ENCODE measurements at places on chromosomes 1 and 21. TPM values are rescaled to one million over a fixed set of nuclear protein-coding genes. Genes with fewer than 3 reads are reported as not detected.

- no peak for DNase-seq
Measured at GRCh38 chr1:119387858-119388257, 19.3 kb downstream of the HAO2 start.

DNA sequence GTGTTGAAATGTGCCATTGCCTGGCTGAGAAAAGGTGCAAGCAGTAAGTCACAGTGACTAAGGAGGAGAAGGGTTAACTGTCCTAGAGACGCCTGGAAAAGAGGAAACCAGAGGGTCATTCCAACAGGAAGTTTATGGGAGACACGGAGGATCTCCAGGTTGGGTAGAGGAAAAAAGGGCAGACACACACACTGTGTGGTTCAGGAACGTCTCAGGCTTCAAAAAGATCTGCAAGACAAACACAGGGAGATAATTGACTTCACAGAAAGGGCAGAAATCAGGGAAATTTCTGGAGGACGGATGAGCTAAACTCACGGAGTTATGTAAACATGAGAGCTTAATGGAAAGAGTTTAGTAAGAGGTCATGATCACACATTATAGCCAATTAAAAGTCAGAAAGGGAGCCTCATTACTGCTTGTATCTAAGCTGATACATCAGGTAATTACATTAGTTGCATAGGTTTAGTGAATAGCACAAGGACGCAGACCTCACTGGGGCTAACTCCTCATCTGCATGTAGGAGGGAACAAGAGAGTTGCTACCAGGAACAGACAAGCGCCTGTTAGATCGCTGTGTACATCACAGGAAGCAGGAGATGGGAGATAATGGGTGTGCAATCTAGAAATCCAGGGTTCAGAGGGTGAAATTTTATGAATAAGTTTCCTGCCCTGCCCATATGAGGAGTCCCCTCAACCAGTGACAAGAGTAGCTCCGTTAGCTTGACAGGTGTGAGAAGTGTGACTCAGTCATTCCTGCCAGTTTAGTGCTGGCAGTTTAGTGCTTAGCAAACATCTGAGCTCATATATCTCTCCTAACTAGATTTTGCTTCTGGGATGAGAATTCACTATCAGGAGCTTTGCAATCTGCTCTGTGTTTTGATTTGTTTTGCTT is 96.6 kb upstream of the TNR start:
- no peak for DNase-seq

DNA sequence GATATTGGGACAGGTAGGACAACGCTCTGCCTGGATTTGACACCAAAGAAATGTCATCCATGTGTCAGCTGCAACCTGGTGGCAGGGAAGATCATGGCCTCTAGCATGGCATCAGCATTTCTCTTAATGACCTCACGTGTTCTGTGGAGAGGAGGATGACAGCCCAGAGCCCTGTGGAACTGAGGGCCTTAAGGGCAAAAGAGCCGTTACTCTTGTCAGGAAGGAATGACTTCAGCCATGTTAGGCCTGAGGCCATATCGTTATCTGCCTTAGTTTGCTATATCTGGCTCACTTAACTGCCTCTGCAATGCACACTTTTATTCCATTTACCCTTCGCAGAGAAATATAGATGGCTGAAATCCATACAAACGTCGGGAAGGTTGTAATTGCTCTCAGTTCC is 83.2 kb upstream of the PBX1 start:
- no peak for DNase-seq

DNA sequence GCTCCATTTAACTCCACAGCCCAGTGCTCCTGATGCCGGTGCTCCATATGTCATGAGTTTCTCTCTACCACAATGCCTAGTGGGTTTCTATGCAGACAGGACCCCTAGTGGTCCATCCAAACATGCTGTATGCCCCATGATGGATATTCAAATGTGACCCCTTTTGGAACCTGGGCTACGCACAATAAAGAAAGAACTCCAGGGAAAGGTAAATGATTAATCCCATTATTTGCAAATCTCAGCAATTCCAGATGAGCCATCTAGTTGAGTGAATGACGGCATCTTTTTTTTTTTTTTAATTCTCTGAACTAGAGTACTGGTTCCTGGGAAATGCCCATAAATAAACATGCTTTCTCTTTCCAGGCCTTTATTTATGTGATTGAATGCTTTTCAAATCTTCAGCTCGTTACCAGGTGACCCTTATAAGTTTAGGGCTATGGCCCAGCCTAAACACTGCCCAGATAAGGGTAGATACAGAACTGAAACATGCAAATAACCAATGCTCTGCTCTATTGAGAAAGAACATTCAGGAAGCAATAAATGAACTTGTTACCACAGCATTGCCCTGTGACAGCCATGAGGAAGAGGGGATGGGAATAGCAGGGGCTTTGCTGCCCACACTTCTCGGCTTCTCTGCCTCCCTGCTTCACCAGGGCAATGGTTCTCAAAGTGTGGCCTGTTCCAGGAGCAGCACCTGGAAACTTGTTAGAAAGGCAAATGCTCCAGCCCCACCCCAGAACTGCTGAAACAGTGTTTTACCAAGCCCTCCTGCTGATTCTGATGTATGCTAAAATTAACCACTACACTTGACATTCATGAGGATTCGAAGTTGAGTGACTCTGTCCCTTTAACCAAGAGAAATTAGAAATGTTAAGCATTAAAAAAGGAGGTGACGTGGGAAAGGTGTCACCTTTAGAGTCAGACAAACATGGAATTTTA is 151.7 kb downstream of the SEC16B start:
- no peak for DNase-seq

DNA sequence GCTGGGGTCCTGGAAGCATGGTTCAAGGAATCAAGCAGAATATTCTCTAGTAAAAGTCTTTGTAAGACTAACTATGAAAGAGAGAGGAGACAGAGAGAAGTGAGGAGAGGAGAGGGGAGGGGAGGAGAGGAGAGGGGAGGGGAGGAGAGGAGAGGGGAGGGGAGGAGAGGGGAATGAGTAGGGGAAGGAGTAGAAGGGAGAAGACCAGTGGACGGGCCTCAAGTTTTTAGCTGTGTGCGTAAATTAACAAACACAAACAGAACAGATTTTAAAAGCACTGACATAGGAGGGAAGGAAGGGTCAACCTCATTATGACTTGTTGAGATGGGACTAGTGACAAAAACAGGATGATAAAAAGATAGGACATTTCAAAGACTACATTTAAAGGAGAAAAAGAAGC is 62.8 kb downstream of the ST3GAL3 start:
- DNase-seq: no peak

DNA sequence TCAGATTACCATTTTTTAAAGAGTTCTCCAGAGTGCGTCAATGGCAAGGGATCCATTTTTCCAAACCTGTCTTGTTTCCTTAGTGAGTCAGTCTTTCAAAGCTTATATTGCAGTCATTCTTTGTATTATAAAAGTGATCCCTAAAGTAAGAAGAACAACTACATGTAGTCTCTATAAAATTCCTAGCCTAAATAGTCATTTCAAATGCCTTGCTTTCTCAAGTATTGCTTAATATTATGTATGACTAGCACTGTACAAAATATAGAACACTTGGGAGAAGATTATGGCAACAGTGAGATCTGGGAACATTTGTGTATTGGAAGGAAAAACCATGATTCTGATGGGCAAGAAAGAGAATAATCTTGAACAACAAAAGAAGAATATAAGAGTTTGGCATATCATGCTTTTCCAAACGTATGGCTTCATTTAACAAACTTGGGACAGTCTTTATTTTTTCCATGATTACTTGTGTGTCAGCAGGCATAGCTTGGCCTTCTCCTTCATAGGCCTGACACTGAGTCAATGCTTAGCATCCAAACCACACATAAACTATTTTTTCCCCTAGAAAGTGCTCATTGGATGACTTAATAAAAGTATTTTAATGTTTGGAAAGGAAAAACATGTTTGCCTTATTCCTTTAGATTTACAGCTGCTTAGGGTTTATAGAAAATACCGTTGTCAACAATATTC is 547.4 kb downstream of the LTN1 start:
- no peak for DNase-seq

GRCh38 chr1:198276241-198276640 is 119.4 kb downstream of the NEK7 start:
- DNase-seq: no peak

DNA sequence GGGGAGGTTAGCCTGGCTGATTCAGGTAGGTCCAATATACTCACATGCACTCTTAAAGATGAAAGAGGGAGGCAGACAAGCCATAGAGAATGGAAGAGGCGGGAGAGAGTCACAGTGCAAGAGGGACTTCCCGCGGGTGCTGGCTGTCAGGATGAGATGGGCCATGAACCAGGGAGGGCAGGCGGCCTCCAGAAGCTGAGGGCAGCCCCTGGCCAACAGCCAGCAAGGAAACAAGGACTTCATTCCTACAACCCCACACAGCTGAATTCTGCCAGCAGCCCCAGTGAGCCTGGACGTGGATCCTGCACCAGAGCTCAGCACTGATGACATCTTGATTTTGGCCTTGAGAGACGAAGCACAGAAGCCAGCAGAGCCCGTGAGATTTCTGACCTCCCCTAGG is 15.1 kb upstream of the B3GALT5 start:
- DNase-seq: no peak

DNA sequence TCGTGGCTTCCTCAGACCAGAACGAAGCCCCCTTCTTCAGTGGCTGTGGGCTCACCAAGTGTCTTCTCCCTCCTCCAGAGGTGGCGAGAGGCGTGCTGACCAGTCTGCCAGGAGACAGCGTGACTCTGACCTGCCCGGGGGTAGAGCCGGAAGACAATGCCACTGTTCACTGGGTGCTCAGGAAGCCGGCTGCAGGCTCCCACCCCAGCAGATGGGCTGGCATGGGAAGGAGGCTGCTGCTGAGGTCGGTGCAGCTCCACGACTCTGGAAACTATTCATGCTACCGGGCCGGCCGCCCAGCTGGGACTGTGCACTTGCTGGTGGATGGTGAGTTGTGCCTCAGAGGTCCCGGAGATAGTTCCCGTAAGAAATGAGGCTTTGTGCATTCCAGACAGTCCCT is 24.0 kb downstream of the IL6R start:
- no peak for DNase-seq

GRCh38 chr1:53678938-53679825 is 59.8 kb downstream of the GLIS1 start:
- no peak for DNase-seq

DNA sequence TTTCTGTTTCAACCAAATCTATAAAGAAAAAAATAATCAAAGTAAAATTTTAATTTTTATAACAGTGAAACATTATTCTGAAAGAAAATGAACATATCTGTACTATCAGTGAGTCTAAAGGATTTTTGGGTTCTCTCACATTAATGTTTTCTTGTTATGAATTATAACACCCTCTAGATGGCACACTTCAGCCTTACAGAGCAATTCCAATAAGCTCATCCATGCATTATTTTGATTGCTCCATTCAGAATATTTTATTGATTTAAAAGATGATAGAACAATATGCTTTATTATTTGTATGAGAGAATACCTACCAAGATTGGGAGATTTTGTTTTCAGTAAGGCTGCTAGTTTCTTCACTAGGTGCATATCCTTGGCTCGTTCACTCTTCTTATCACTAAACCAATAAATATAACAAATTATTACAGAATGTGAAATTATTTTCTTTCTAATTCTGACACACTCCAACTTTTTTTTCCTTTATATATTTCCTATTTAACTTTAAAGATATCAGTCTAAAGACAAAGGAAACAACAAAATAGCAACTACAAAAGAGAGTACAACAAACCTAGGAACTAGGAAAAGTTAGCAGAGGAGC is 82.4 kb downstream of the RAB3GAP2 start:
- no peak for DNase-seq

DNA sequence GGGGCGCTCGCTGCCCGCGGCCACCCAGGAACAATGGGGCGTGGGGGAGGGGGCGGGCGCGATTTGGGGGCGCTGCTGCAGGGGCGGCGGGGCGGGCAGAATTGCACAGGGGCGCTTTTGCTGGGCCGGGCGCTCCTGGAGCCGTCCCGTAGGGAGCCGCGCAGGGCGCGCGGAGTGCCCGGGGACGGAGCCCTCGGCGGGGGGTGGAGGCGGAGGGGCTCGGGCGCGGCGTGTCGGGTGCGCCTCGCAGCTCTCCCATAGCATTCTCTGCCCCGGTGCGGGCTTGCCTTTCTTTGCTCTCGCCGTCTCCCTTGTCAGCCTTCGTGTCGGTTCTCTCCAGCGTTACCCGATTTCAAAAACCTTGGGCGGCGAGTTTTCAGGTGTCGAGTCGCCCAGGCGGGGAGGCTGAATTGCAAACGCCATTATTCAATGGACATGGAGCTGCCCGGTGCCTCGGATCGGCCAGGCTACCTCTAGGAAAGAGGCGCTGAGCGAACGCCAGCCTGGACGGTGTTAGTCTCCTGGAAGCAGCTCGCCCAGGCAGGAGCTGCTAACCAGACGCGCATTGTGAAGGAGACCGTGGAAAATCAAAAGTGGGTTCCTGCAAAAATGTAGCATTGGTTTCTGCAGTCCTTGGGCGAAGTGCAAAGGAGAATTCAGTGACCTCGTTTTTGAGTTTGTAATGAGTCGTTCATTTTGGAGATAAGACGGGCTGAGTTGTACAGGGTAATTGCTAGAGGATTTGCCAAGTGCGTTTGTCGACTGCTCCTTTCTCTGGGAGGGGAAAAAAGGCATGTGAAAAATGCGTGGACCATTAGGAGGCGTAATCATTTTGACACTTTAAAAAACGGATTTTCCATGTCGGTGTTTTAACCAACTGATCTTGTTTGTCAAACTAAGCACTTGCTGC is 626 bp downstream of the CXADR start:
- no peak for DNase-seq

DNA sequence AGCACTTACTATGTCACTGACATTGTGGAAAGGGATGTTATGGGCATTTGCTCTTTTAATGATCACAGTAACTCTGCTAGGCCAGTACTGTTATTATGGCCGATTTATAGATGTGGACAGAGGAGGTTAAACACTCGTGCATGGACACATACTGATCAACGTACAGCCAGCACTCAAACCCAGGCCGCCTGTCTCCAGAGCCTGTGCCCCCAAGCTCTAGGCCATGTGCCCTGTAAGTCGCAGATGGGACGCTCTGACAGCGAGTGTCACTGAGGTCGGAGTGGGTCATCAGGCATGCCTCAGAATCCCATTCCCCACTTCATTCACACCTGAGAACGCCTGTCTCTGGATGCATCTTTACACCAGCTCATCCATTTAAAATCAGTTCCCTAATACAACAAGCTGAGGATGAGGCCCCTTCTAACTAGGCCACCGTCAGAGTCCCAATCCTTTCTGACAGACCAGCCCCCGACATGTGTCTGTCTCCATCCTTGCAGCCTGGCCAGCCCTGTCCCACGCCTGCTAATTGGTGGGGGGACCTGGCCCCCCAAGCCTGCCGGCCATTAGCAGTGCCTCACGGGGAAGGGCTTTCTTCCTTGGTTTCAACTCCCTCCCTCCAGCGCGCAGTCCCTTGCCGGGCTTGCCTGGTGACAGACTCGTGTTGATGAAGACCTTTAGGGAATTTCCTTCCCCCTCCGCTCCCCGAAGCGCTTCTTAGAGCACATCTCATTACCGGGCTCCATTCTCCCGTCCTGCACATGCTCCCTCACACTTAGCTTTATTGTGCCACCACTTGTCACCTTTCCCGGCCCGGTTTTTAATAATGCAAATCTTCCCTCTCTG is 436.8 kb downstream of the KIF26B start:
- DNase-seq: no peak

The LCE1E gene
- total RNA-seq: not detected

The CYP4Z1 gene
- 1.5 TPM for total RNA-seq

The SMCP gene
- not detected for total RNA-seq

The IFI44 gene
- 32.7 TPM for total RNA-seq

The ENAH gene
- 165 TPM for total RNA-seq

The IVL gene
- not detected for total RNA-seq

The FUBP1 gene
- total RNA-seq: 90.7 TPM

The CD84 gene
- total RNA-seq: 16.8 TPM

The HAO2 gene
- not detected for total RNA-seq
